ENCODE measurements at places on chromosomes 3 and 15. TPM values are rescaled to one million over a fixed set of nuclear protein-coding genes. Genes with fewer than 3 reads are reported as not detected.

- H3K36me3 ChIP-seq: no peaks in the 10 kb centered on the region
- no peak for DNase-seq
- H3K27ac ChIP-seq: no peak overlapping the region
- no peaks in the 10 kb centered on the region for H3K27me3 ChIP-seq
These were observed 190.0 kb downstream of the FHIT start for GRCh38 chr3:61061092-61061723.

GRCh38 chr3:47761046-47761445, 20.6 kb downstream of the SMARCC1 start:
- no peak for DNase-seq
- H3K4me1 ChIP-seq: peaks cover 5% of the 10 kb centered on the region
- no peaks in the 10 kb centered on the region for H3K27me3 ChIP-seq
- H3K27ac ChIP-seq: no peak overlapping the region

GRCh38 chr3:188701485-188701969, 470.2 kb upstream of the TPRG1 start:
- no peaks in the 10 kb centered on the region for H3K36me3 ChIP-seq
- H3K27me3 ChIP-seq: no peaks in the 10 kb centered on the region
- no peak overlapping the region for H3K27ac ChIP-seq
- no peak for DNase-seq
- peaks cover 10% of the 10 kb centered on the region for H3K4me1 ChIP-seq

MAGI1 gene
- total RNA-seq: 12.7 TPM

ETV5 gene
- total RNA-seq: 41.4 TPM

Data from PC-3 (cell line).